ENCODE measurements at places on chromosomes 4 and X.

- H3K27me3 ChIP-seq = no peaks in the 10 kb centered on the region
- no peak for DNase-seq
- H3K4me3 ChIP-seq = no peak overlapping the region
Measured at GRCh38 chr4:152165146-152165545, 370.7 kb downstream of the FBXW7 start.

DNA sequence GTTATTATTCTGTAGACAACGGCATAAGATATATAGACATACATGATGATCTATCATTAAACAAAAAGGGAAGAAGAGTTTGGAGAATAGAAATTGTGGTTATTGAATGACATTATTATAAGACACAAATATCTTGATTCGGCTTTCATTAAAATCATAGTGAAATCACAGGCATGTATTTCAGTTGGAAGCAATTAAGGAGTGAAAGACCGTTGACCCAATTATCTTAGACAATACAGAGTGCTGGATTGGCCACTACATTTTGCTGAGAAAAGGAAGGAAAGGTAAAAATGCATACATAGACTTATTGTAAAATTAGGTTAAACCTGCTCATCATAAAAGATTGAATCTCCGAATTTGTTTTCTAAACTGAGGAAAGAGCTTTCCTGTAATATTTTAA lies 209.8 kb downstream of the KCNIP4 start:
- H3K4me3 ChIP-seq = no peak overlapping the region
- no peak overlapping the region for H3K27ac ChIP-seq
- H3K27me3 ChIP-seq = no peaks in the 10 kb centered on the region
- no peaks in the 10 kb centered on the region for H3K36me3 ChIP-seq
- DNase-seq = no peak

DNA sequence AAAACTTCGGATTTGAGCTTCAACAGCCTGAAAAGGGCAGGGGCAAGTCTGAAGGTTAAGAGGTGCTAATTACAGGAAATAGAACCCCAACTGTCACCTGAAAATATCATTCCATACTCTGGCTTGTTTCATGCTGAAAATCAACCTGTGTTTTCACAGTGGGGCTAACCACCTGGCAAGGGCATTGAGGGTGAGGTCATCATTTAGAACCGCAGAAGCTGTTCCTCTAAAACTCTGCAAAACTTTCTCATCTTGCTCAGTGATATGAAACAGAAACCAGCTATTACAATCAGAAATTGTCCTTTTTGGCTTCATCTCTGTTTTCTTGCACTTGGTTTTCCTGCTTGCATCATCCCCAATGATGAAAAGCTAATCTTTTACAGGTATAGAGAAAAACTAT lies 247.6 kb downstream of the DCLK2 start:
- DNase-seq = no peak
- no peak overlapping the region for H3K4me3 ChIP-seq
- peaks cover 5% of the 10 kb centered on the region for H3K36me3 ChIP-seq
- H3K4me1 ChIP-seq = no peaks in the 10 kb centered on the region
- H3K27ac ChIP-seq = no peak overlapping the region
- no peaks in the 10 kb centered on the region for H3K27me3 ChIP-seq

GRCh38 chrX:9560219-9560618 lies 95.4 kb downstream of the TBL1X start:
- no peak overlapping the region for H3K4me3 ChIP-seq
- no peaks in the 10 kb centered on the region for H3K36me3 ChIP-seq
- DNase-seq = no peak

DNA sequence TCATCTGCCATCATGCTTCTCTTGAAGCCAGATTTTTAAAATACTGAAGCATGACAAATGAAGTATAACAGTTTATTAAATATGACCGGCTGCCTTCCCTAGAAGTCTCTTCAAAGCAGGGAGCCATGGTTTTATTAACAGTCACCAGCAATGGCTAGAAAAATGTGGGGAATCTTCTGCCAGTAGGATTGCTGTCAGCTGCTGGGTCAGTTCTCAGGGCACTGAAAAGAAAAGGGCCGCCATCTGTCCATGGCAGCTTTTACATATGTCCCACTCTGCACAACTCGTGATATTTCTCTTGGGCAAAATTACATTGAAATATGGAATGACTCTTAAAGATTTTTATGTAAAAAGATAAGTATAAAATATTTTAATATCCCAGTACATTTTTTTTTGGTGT lies 2.8 kb downstream of the CCNG2 start:
- no peak overlapping the region for H3K4me3 ChIP-seq
- DNase-seq = no peak
- no peaks in the 10 kb centered on the region for H3K27me3 ChIP-seq
- no peak overlapping the region for H3K27ac ChIP-seq
- peaks cover 19% of the 10 kb centered on the region for H3K36me3 ChIP-seq
- no peaks in the 10 kb centered on the region for H3K4me1 ChIP-seq

- no peak for DNase-seq
- no peaks in the 10 kb centered on the region for H3K36me3 ChIP-seq
- H3K4me3 ChIP-seq = no peak overlapping the region
- H3K4me1 ChIP-seq = no peaks in the 10 kb centered on the region
- H3K27me3 ChIP-seq = no peaks in the 10 kb centered on the region
- no peak overlapping the region for H3K27ac ChIP-seq
Measured at GRCh38 chr4:188532751-188533150, 393.5 kb downstream of the TRIML1 start.

- H3K27me3 ChIP-seq = no peaks in the 10 kb centered on the region
- no peak for DNase-seq
- no peak overlapping the region for H3K4me3 ChIP-seq
- no peak overlapping the region for H3K27ac ChIP-seq
Measured at GRCh38 chr4:76087007-76087769, 12.7 kb downstream of the ART3 start.

GRCh38 chr4:46270986-46271596 lies 118.8 kb downstream of the GABRA2 start:
- no peak overlapping the region for H3K27ac ChIP-seq
- no peak overlapping the region for H3K4me3 ChIP-seq
- no peaks in the 10 kb centered on the region for H3K4me1 ChIP-seq

DNA sequence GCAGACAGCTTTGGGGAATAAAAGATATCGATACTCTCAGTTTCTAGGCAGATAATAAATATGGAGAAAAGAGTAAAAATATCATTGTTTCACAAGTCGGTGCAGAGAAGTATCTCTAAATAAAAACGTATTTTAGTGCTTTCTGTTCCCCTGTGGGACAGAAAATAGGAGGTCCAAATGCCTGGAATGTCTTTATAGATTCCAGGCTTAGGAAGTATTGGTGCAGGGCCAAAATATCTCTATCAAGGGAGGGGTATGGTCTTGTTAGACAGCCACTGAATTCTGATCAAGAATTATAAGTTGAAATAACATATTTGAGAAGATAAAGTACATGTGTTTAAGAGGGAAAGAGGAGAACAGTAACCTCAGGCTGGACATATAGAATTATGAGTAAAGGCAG lies 596.4 kb downstream of the PCDH18 start:
- no peak overlapping the region for H3K4me3 ChIP-seq
- DNase-seq = no peak
- no peaks in the 10 kb centered on the region for H3K27me3 ChIP-seq
- H3K27ac ChIP-seq = no peak overlapping the region

DNA sequence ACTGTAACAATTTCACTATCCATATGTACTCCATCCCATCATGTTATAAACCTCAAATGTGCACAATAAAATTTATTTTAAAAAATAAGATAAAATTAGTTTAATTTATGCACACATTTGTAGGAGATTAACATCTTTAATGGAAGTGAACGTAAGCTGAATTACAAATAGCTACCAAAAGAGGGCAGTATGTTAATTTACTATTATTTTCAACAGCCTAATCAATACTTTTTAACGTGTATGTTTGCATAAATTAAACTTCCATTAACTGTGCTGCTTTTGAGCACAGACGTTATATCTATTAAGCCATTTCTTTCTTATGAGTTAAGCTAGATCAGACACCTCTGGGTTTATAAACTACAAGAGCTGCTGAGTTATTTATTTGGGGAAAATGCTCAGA lies 56.5 kb upstream of the PHKA2 start:
- no peak overlapping the region for H3K4me3 ChIP-seq
- H3K27ac ChIP-seq = no peak overlapping the region
- no peaks in the 10 kb centered on the region for H3K36me3 ChIP-seq
- no peaks in the 10 kb centered on the region for H3K27me3 ChIP-seq
- DNase-seq = no peak

- DNase-seq = no peak
- H3K27ac ChIP-seq = no peak within 1 kb of the TSS
- H3K4me3 ChIP-seq = no peak within 1 kb of the TSS
- H3K4me1 ChIP-seq = no peaks in the 10 kb centered on the region
Measured at GRCh38 chrX:101385795-101386541, at the start of gene BTK. BTK (minus strand) TSS chrX:101386191; CDS start chrX:101375284, 10,907 bp downstream.

DNA sequence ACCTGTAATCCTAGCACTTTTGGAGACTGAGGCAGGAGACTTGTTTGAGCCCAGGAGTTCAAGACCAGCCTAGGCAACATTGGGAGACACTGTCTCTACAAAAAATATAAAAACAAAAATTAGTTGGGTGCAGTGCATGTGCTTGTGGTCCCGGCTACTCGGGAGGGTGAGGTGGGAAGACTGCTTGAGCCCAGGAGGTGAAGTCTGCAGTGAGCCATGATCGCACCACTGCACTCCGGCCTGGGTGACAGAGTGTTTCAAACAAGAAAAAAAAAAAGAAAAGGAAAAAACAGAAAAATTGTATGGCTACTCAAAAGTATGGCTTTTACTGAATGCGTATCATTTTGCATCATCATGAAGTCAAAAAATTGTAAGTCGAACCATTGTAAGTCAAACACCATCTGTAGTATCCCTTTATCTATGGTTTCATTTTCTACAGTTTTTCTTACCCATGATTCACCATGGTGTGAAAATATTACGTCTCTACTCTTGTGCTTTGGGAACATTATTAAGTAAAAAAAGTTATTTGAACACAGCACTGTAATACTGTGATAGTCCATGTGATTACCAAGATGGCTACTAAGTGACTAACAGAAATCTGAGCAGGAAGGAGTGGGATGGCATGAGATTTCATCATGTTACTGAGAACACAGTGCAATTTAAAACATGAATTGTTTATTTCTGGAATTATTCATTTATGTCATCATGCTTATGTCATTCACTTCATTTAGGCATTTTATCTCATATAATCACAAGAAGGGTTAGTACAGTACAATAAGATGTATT lies 26.5 kb upstream of the MANBA start:
- DNase-seq = no peak
- no peaks in the 10 kb centered on the region for H3K27me3 ChIP-seq
- no peaks in the 10 kb centered on the region for H3K4me1 ChIP-seq
- H3K4me3 ChIP-seq = no peak overlapping the region
- no peak overlapping the region for H3K27ac ChIP-seq

DNA sequence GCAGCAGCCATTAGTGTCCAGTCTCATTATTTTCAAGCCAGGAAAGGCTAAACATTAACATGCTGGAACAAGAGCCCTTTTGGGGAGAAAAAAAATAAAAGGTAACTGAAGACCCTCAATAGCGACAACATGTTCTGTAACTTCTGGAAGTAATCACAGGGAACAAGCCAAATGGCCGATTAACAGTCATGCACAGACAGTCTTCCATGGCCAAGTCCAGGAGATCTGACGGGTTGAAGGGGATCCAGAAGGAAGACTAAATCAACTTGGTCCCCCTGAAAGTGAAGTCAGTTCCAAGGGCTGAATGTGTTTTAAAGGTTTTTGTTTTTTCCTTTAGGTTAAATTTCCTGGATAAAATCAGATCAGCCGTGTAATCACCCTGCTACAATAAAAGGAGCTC lies 52.5 kb downstream of the LNX1 start:
- no peaks in the 10 kb centered on the region for H3K4me1 ChIP-seq
- no peak overlapping the region for H3K4me3 ChIP-seq
- no peak for DNase-seq
- H3K36me3 ChIP-seq = no peaks in the 10 kb centered on the region

All from effector memory CD4-positive, alpha-beta T cell (primary cell).